Gastrocnemius medialis (tissue), 4 donors: ENCODE measurements at places on chromosomes 12 and 14. TPM values are rescaled to one million over a fixed set of nuclear protein-coding genes. Genes with fewer than 3 reads are reported as not detected.
A peak's percentile ranks its signal among the peaks of the same experiment; 100 is the strongest.

CHGA gene
- total RNA-seq: not detected

RNFT2 gene
- total RNA-seq: 0.55 TPM

GTF2A1 gene
- 32.9 TPM for total RNA-seq

DNA sequence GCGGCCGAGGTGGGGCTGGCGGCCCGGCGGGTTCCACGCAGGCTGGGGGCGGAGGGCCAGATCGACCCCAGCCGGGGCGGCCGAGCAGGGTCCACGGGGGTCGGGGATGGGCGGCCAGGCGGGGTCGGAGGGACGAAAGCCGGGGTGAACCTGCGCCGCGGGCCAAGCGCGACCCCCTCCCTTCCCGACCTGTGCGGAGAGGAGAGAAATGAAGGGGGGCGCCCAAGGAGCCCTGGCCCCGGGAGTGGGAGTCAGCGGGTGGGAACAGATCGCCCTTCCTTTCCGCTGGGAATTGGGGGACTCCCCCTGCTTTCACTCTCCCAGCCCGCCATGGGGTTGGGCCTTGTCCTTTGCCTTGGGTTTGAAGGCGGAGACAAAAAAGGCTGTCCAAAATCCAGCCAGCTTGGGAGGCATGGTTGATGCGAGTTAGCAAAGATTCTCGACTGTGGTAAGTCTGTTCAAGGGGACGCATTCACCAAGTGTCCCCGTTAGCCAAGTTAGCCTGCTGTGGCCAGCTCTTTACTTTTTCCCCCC, 559 bp upstream of the CKAP4 start:
- no peak for DNase-seq

DNA sequence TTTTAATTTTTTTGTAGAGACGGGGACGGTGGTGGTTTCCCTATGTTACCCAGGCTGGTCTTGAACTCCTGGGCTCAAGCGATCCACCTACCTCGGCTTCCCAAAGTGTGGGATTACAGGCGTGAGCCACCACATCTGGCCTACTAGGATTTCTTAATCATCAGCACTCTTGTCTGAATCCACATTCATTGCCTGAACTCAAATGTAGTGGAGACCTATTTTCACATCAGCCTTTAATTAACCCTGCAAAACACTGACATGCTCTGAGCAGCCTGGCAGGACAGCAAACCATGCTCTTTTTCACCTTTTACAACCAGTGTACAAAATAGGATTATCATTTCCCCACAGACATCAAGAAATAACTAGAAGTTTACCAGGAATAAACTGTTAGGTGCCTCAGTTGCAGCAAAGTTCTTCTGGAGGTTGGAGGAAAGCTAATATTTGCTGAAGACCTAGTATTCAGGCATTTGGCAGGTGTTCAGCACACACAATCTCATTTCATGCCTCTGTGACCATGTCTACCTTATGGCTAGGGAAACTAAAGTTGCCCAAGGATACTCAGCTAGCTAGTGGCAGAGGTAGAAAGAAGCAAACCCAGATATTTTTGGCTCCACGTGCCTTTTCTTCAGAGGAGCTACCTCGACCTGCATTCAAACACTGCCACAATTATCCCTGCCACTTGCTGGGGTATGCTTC, 37.7 kb downstream of the CFL2 start:
- DNase-seq: no peak

- no peak for DNase-seq
Observed at GRCh38 chr12:19461999-19462398, 22.7 kb downstream of the AEBP2 start.

GRCh38 chr12:78210506-78210860, 379.8 kb downstream of the NAV3 start:
- no peak for DNase-seq

- no peak for DNase-seq
Observed at GRCh38 chr14:59155886-59156285, 32.6 kb upstream of the DAAM1 start.

DNA sequence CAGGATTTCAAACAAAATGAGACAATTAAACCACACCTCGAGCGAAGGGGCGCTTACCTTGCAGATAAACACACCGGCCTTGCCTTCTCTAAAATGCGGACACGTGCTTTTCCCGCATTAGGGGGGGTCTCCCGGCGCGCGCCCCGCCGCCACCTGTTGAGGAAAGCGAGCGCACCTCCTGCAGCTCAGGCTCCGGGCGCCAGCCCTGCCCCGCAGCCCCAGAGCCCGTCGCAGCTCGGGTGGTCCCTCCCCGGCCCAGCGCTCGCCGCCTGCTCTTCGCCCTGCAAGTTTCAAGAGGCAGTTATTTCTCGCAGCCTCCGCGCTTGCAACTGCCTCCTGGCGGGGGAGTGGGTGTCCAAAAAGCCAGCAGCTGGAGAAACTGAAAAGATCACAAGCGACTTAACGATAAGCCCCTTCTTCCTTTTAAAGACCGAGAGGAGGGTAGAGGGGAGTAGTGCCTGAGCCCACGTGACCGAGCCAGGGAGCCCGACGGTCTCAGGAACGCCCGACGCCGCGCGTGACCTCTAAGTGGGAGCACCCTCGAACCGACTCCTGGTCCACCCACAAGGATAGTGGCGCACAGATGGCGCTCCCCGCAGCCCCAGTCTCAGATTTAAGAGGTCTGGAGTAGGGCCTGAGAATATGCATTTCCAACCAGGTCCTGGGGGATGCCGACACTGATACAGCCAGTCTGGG, at the start of gene ESR2:
Gene ESR2 (minus strand): TSS at position 396 of the 696 bp plus-strand sequence. CDS start 11,386 bp downstream, outside the sequence.
- DNase-seq: peak; percentile 30

- no peak for DNase-seq
Observed at GRCh38 chr12:73221836-73222235, 949.7 kb downstream of the TRHDE start.

- no peak for DNase-seq
Observed at GRCh38 chr14:91754819-91755218, 22.9 kb upstream of the CATSPERB start.

- DNase-seq: no peak
Observed at GRCh38 chr14:95289323-95290010, 30.2 kb downstream of the CLMN start.

DNA sequence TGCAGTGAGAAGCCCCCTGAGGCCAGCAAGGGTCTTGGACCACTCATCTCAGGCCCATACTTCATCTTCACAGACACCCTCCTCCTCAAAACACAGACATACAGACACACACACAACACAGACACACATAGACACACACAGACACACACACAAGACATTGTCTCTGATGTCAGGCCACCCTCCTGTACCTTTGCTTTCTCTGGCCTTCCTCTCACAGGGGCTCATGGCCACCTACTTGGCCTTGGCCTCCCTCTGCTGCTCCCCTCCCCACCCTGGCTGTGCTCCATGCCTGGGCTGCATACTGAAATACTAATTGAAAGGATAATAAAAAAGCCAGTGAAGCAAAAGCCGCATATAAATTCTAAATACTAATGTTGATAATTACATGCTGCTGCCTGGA, 1.6 kb upstream of the SYNDIG1L start:
- DNase-seq: no peak

DNA sequence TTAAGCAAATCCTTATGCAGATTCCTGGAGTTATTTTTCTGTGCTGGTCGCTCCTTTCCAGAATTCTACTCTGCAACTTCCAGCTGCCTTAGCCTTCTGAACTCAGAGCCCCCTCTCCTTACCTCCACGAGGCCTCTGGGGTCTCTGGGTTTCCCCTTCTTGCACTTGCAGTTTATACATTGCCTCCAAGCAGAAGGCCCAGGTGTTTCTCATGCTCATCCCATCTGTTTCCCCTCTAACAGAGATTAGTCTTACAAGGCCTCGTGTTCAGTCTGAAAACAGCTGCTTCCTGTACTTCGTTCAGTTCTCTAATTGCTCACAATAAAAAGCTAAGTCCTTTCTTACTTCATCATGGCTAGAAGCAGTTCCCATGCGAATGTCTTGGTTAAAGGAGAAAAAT, 134.4 kb upstream of the FGD4 start:
- no peak for DNase-seq

DNA sequence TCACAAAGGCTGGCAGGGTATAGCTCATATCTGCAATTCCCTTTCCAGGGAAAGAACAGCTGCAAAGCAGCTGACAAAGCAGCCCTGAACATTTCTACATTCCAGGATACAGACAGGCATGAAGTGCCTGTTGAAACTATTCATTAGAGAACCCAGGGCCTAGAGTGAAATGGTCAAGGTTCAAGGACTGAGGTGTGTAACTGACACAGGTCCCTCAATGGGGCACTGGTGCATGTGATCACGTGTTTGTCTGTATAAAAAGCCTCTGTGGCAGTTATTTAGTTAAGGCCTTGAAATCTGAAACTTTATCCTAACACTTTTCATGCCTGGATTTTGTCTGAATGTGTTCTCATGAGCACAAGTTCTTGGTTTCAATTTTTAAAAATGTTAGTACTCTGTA, 47.1 kb downstream of the GIT2 start:
- DNase-seq: peak; percentile 49
